ENCODE measurements at places on chromosomes 1 and 21.

GRCh38 chr1:109396871-109397580, 692 bp downstream of the SORT1 start:
- peaks cover 21% of the 10 kb centered on the region for H3K4me1 ChIP-seq
- DNase-seq = no peak
- peak overlapping the region; percentile 89 for H3K4me3 ChIP-seq
- no peaks in the 10 kb centered on the region for H3K36me3 ChIP-seq
- peak overlapping the region; percentile 55 for H3K27ac ChIP-seq
- peaks cover 35% of the 10 kb centered on the region for H3K27me3 ChIP-seq

DNA sequence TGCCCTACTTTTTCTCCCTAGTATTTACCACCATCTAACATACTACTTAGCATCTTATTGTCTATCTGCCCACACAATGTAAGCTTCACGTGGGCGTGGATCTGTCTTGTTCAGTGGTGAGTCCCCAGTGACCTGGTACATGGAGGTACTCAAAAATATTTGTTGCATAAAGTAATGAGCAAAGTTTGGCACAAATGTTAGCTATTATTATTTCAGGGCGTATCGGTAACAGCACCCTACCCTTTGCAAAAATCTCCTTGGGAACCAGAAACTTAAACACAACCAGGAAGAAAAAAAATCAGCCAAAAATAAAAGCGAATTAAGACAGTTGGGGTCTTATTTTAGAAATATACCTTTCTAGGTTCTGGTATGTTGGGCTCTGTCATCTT, 454 bp upstream of the NENF start:
- H3K27me3 ChIP-seq = peaks cover 2% of the 10 kb centered on the region
- H3K27ac ChIP-seq = peak overlapping the region; percentile 86
- no peak for DNase-seq

- peaks cover 6% of the 10 kb centered on the region for H3K27me3 ChIP-seq
- H3K36me3 ChIP-seq = no peaks in the 10 kb centered on the region
- H3K27ac ChIP-seq = no peak overlapping the region
- H3K4me3 ChIP-seq = no peak overlapping the region
- H3K4me1 ChIP-seq = no peaks in the 10 kb centered on the region
- DNase-seq = no peak
Measured at GRCh38 chr1:211589782-211590721, 11.1 kb upstream of the SLC30A1 start.

- H3K36me3 ChIP-seq = no peaks in the 10 kb centered on the region
- no peak for DNase-seq
- peaks cover 12% of the 10 kb centered on the region for H3K27me3 ChIP-seq
Measured at GRCh38 chr1:55043011-55043410, 3.7 kb downstream of the PCSK9 start.

- no peak overlapping the region for H3K27ac ChIP-seq
- DNase-seq = no peak
- H3K4me3 ChIP-seq = no peak overlapping the region
- H3K4me1 ChIP-seq = peaks cover 51% of the 10 kb centered on the region
- H3K36me3 ChIP-seq = peaks cover 69% of the 10 kb centered on the region
Measured at GRCh38 chr21:34878940-34879339, 170.2 kb downstream of the RUNX1 start.

- no peak overlapping the region for H3K4me3 ChIP-seq
- no peaks in the 10 kb centered on the region for H3K4me1 ChIP-seq
- no peaks in the 10 kb centered on the region for H3K36me3 ChIP-seq
- DNase-seq = no peak
Measured at GRCh38 chr21:42644223-42645208, 8.9 kb upstream of the PDE9A start.

DNA sequence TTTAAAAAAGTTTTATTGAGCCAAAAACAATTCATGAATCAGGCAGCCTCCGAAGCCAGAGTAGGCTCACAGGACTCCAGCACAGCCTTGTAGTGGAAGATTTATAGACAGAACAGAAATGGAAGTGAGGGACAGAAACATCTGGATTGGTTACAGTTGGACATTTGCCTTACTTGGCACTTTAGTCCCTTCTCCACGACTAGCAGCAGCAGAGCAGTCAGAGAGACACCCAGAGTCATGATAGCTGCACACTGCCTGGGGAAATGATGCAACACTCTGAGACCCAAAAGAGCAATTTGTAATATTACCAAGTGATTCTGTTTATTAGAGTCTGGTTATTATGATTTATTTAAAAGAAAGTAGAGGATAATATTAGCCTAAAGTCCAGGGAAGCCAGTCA, 72.2 kb upstream of the KRTAP11-1 start:
- no peak for DNase-seq
- H3K36me3 ChIP-seq = no peaks in the 10 kb centered on the region
- H3K27ac ChIP-seq = no peak overlapping the region
- no peak overlapping the region for H3K4me3 ChIP-seq
- peaks cover 12% of the 10 kb centered on the region for H3K27me3 ChIP-seq

DNA sequence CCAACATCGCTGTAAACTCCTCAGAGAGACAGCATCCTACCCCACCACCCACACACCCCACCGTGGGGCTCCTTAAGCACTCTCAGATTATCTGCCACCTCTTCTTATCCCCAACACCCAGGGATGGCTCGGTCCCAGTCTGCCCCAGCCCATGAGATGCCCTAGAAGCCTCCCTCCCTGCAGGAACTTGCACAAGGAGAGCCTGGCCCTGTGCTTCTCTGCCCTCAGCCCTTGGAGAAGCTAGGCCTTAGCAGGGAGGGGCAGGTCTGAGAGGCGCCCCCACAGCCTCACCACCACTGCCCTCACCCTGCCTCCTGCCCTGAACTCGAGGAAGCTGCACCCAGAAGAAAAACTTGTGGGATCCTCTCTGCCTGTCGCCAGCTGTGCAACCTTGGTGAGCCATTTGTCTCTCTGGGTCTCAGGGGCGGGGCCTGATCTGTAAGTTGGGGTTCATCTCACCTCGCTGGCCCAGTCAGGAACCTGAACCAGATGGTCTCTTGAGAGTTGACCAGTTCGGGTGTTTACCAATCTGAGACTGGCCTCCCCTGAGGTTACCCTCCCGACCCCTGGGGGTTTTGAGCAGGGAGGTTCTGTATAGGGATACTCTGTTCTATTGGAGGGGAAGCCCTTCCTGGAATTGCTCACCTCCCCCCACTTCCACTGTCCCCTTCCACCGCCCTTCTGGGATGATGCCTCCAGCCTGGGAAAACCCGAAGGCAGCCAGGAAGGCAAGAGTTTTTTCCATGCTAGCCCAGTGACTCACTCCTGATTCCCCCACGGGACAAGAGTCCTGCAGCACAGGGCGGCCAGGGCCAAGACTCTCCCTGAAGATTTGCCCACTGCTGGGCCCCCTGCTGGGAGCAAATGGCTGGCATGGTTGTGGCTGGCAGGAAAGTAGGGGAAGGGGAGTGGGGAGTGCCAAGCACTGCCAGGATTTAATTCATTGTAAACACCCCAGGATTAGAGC, at the start of gene S100A3:
S100A3 (minus strand) TSS at position 537 of the 967 bp plus-strand sequence. CDS start 773 bp downstream, outside the sequence.
- no peak for DNase-seq
- H3K4me1 ChIP-seq = peaks cover 45% of the 10 kb centered on the region
- peak within 1 kb of the TSS; percentile 65 for H3K27ac ChIP-seq
- no peaks in the 10 kb centered on the region for H3K27me3 ChIP-seq
- H3K36me3 ChIP-seq = no peaks in the 10 kb centered on the region
- no peak within 1 kb of the TSS for H3K4me3 ChIP-seq

DNA sequence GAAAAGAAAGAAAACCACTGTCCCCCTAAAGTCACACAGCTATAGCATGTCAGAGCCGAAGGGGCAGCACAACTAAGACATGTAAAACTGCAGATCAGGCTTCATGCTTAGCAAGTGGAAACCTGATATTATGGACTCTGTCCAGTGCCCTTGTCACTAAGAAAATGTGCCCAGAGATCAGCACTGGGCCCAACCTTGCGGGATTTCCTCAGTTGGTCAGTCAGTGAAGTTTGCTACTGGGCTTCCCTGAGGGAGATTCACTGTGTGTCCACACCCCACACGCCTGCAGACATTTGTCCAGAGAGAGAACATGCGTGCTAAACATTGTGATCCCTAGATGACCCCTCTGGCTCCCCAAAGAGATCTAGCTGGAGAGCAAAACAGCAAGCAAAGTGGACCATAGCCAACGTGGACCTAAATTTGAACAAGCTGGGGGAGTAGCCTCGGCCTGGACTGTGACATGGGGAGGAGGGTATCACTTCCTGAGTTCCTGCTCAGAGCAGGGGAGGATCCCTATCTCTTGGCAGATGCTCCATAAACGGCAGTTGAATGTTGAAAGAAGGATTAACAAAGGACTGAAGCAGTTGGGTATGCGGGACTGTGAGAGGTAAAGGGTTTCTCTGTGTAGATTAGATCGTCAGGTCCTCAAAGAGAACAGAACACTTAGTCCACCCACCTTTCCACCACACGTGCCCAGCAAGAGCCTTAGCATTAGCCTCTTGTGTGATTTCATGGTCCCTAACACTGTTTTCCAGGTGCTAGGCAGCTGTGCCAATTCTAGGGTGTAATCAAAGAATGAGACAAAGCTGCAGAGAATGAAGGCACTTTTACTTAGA, 53.6 kb downstream of the GLUL start:
- peaks cover 3% of the 10 kb centered on the region for H3K27me3 ChIP-seq
- DNase-seq = no peak
- no peak overlapping the region for H3K4me3 ChIP-seq
- no peak overlapping the region for H3K27ac ChIP-seq
- H3K36me3 ChIP-seq = no peaks in the 10 kb centered on the region

- no peaks in the 10 kb centered on the region for H3K36me3 ChIP-seq
- peaks cover 82% of the 10 kb centered on the region for H3K4me1 ChIP-seq
- H3K27me3 ChIP-seq = no peaks in the 10 kb centered on the region
- peak overlapping the region; percentile 81 for H3K27ac ChIP-seq
Measured at GRCh38 chr21:42238185-42238934, 19.4 kb downstream of the ABCG1 start.

DNA sequence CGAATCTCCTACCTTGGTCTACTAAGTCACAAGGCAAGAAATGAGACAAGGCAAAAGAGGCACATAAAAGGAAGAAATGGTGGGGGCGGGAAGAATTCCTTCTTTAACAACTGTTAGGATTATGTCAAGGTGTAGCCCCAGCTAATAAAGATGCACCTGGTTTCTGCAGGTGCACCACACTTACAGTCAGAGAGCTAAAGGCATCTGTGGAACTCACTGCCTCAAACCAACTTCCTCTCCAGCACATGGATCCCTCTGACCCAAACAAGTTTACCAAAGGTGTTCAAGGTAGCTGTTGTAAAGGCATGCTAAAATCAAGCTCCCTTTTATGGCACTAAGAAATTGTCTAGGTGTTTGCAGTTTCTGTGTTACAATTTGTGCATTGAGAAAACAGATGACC, 38.1 kb downstream of the TGFBR3 start:
- no peaks in the 10 kb centered on the region for H3K36me3 ChIP-seq
- H3K4me3 ChIP-seq = no peak overlapping the region

GRCh38 chr1:162055062-162055461, 14.4 kb upstream of the NOS1AP start:
- H3K27me3 ChIP-seq = peaks cover 11% of the 10 kb centered on the region
- H3K27ac ChIP-seq = no peak overlapping the region
- no peak overlapping the region for H3K4me3 ChIP-seq
- H3K36me3 ChIP-seq = no peaks in the 10 kb centered on the region
- H3K4me1 ChIP-seq = no peaks in the 10 kb centered on the region

- no peaks in the 10 kb centered on the region for H3K36me3 ChIP-seq
- H3K27me3 ChIP-seq = no peaks in the 10 kb centered on the region
- H3K4me1 ChIP-seq = no peaks in the 10 kb centered on the region
- DNase-seq = no peak
- H3K27ac ChIP-seq = no peak overlapping the region
Measured at GRCh38 chr1:23924601-23925000, 11.4 kb upstream of the CNR2 start.

DNA sequence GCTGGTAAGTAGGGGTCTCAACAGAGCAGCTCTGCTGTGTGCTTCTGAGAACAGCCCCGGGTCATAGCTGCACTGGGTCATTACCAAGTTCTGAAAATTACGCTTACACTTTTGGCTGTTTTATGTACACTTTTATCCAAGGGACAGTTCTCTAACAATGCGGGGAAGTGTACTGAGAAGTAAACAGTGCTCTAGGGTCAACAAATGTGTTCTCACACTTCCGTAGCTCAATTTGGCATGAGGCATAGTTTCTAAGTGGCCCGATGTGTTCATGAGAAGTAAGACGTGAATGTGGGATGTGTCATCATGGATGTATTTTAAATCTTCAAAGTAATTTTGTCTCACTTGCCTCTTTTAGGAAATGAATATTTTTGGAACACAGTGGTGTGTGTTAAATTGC, 10.9 kb upstream of the VAMP3 start:
- no peaks in the 10 kb centered on the region for H3K27me3 ChIP-seq
- DNase-seq = no peak
- H3K27ac ChIP-seq = no peak overlapping the region
- no peak overlapping the region for H3K4me3 ChIP-seq
- no peaks in the 10 kb centered on the region for H3K4me1 ChIP-seq

- no peak overlapping the region for H3K27ac ChIP-seq
- H3K36me3 ChIP-seq = no peaks in the 10 kb centered on the region
- DNase-seq = no peak
- peaks cover 76% of the 10 kb centered on the region for H3K27me3 ChIP-seq
- no peak overlapping the region for H3K4me3 ChIP-seq
- peaks cover 21% of the 10 kb centered on the region for H3K4me1 ChIP-seq
Measured at GRCh38 chr1:156424806-156425432, 55.9 kb downstream of the RHBG start.

DNA sequence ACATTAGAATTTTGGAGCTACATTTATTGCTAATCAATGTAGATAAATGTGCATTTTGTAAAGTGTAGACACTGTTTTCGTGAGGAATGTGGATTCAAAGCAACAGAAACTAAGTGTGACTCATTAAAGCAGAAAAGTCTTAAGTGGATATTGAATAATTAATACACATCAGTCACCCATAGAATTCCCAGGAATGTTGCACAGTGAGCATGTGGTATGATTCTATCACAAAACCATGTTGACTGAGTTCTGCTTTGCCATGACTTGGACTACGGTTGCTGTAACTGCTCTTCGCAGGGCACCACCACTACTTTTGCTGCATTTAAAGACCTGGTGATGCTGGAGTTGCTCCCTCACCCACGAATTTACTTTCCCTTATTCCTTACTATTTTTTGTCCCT, 471.8 kb downstream of the KCNT2 start:
- H3K27ac ChIP-seq = no peak overlapping the region
- H3K4me1 ChIP-seq = no peaks in the 10 kb centered on the region
- H3K27me3 ChIP-seq = no peaks in the 10 kb centered on the region
- no peak for DNase-seq
- no peaks in the 10 kb centered on the region for H3K36me3 ChIP-seq
- no peak overlapping the region for H3K4me3 ChIP-seq

DNA sequence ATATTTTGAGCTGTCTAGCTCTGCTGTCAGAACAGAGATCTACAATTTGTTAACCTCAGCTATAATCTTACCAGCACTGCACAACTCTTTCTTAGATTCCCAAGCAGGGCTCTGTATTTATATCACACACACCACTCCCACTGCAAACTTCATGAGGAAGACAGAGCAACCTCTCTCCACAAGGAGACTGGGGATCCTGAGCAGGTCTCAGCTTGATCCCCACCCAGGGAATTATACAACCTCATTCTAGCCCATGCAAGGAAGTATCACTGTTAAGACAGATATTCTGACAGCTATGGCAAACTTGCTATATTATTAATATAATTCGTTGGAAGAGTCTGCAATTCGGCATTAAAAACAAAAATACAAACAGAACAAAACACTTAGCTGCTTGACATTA, 40.4 kb downstream of the EGLN1 start:
- no peak overlapping the region for H3K4me3 ChIP-seq
